Endodermal cell (in vitro differentiated cells): ENCODE measurements at places on chromosomes 11 and 22. TPM values are rescaled to one million over a fixed set of nuclear protein-coding genes. Genes with fewer than 3 reads are reported as not detected.

DNA sequence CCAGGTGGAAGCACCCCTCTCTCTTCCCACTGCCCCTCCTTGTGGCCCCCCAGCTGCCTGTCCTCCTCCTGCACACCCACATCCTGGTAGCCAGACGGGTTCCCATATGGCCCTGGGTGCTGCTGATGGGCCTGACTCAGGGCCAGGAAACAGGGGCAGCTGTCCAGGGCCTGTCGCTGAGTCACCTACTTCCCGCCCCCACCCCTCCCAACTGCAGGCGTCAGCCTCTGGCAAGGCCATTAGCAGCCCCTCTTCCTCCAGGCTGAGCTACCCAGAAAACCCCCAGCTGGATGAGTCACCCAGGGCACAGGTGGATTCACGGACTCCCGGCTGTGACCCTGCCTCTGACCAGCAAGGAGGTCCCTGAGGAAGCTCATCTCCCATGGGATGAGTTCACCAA, 6.9 kb upstream of the GAL start:
- no peak overlapping the region for H3K27ac ChIP-seq
- peak; percentile 93 for DNase-seq
- no peaks in the 10 kb centered on the region for H3K36me3 ChIP-seq
- H3K4me3 ChIP-seq: no peak overlapping the region
- no peaks in the 10 kb centered on the region for H3K4me1 ChIP-seq

GRCh38 chr11:44496391-44496790, 69.1 kb upstream of the CD82 start:
- H3K27me3 ChIP-seq: peaks cover 55% of the 10 kb centered on the region
- DNase-seq: peak; percentile 75
- H3K27ac ChIP-seq: no peak overlapping the region
- H3K36me3 ChIP-seq: no peaks in the 10 kb centered on the region
- H3K4me1 ChIP-seq: peaks cover 13% of the 10 kb centered on the region
- H3K4me3 ChIP-seq: peak overlapping the region; percentile 39

DNA sequence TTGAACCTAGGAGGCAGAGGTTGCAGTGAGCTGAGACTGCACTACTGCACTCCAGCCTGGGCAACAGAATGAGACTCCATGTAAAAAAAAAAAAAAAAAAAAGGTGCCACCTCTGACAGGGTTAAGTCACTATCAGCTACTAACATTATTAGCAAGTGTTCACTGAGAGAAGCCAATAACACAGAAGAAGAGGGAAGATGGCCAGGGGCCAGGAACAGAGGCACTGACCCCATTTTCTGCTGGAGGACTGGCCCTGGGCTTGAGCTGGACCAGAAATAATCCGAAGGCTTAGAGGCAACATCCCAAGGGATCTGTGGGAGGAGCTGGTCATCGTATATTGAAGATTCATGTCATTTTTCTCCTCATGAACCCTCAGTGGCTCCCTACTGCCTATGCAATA, 5.0 kb downstream of the SLC5A1 start:
- DNase-seq: no peak
- peaks cover 3% of the 10 kb centered on the region for H3K4me1 ChIP-seq
- H3K27me3 ChIP-seq: peaks cover 26% of the 10 kb centered on the region
- H3K27ac ChIP-seq: no peak overlapping the region

GRCh38 chr11:134486106-134486505, 74.1 kb upstream of the B3GAT1 start:
- H3K36me3 ChIP-seq: no peaks in the 10 kb centered on the region
- H3K27me3 ChIP-seq: peaks cover 6% of the 10 kb centered on the region
- DNase-seq: peak; percentile 39
- no peaks in the 10 kb centered on the region for H3K4me1 ChIP-seq
- H3K4me3 ChIP-seq: no peak overlapping the region
- no peak overlapping the region for H3K27ac ChIP-seq

DNA sequence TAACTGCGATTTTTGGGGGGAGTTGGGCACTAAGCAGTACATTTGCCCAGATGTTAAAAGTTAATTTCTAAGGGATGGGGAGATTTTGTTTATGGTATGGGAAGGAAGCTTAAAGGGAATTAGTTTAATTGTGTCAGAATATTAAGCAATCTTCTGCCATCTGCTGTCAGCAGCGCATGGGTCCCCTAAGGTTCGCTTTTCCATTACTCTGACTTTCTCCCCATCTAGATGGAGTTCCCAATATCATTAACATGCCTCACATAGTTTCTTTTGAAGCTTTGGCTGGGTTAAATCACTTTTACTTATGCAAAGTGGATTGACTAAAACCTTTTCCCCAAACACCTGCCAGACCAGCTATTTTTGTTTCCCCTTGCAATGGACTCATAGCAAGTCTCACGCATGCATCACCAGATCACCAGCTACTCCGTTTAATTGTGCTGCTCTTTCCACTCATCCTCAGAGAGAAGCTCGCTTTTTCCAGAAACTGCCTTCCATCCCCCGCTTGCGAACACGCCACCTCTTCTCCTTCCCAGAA, 172.7 kb downstream of the FAT3 start:
- no peak overlapping the region for H3K27ac ChIP-seq
- H3K27me3 ChIP-seq: no peaks in the 10 kb centered on the region
- DNase-seq: no peak
- H3K4me1 ChIP-seq: no peaks in the 10 kb centered on the region
- H3K36me3 ChIP-seq: no peaks in the 10 kb centered on the region

DNA sequence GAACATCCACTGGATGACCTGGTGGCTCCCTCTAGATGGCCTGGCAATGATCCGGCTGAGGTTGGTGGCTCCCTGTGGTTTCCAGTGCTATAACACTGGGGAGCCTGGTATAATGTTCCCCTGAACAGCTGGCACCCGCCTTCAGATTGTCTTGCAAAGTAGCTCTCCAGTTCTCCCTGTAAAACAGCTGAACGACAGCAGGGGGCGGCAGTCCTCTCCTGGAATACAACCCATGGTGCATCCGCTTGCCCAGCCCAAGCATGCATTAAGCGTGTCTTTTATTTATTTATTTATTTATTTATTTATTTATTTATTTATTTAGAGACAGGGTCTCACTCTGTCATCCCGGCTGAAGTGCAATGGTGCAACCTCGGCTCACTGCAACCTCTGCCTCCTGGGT, 258.9 kb downstream of the BUD13 start:
- DNase-seq: peak; percentile 93
- H3K4me3 ChIP-seq: no peak overlapping the region
- H3K36me3 ChIP-seq: no peaks in the 10 kb centered on the region
- no peak overlapping the region for H3K27ac ChIP-seq
- H3K4me1 ChIP-seq: no peaks in the 10 kb centered on the region

DNA sequence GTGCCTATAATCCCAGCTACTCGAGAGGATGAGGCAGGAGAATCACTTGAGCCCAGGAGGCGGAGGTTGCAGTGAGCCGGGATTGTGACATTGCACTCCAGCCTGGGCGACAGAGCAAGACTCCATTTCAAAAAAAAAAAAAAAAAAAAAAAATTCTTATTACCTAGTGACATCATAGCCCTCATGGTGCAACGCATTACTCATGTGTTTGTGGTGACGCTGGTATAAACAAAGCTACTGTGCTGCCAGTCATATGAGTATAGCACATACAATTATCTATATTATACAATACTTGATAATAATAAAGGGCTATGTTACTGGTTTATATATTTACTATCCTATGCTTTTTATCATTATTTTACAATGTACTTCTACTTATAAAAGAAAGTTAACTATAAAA, 41.2 kb downstream of the OR2AT4 start:
- DNase-seq: no peak
- no peaks in the 10 kb centered on the region for H3K27me3 ChIP-seq
- no peak overlapping the region for H3K4me3 ChIP-seq
- no peak overlapping the region for H3K27ac ChIP-seq

Gene FAT3
- 11.6 to 14.3 TPM (median 13.9 TPM) in 3 replicates for total RNA-seq

Gene MED15
- total RNA-seq: 45.3 to 61.4 TPM (median 60.6 TPM) in 3 replicates

Gene C11orf86
- not detected in 2 replicates for total RNA-seq

Gene ABCC8
- total RNA-seq: 0.55 and 1.3 TPM in 2 replicates
